Activated T-cell treated with anti-CD3 and anti-CD28 coated beads for 1 hour (primary cell): ENCODE measurements at places on chromosomes 2 and 18.

DNA sequence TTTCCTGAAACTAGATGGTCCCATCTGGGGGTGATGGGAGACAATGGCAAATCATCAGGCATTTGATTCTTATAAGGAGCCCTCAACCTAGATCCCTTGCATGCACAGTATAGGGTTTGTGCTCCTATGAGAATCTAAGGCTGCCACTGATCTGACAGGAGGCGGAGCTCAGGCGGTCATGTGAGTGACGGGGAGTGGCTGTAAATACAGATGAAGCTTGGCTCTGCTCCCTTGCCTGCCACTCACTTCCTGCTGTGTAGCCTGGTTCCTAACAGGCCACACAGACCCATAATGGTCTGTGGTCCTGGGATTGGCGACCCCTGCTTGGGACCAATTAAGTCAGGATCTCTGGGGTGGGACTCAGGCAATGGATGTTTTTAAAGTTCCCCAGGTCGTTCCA, 293.4 kb downstream of the ZNF521 start:
- no peak for DNase-seq

DNA sequence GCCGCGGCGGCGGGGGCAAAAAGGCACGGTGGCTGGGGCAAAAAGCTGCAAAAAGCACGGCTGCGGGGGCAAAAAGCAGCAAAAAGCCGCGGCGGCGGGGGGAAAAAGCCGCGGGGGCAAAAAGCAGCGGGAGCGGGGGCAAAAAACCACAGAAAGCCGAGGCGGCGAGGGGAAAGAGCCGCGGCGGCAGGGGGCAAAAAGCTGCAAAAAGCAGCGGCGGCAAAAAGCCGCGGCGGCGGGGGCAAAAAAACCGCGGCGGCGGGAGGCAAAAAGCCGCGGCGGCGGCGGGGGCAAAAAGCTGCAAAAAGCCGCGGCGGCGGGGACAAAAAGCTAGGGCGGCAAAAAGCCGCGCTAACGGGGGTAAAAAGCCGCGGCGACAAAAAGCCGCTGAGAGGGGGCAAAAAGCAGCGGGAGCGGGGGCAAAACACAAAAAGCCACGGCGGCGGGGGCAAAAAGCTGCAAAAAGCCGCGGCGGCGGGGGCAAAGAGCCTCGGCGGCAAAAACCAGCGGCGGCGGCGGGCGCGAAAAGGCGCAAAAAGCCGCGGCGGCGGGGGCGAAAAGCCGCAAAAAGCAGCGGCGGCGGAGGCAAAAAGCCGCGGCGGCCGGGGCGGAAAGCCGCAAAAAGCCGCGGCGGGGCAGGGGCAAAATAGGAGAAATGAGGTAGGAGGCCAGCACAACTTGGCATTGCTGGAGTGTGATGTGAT, 123.4 kb downstream of the ANKRD30BL start:
- no peak for DNase-seq

- DNase-seq: no peak
These were observed 61.3 kb downstream of the CUL3 start for GRCh38 chr2:224523626-224524577.

- DNase-seq: no peak
These were observed 19.4 kb upstream of the TMX3 start for GRCh38 chr18:68734308-68734707.

GRCh38 chr2:182062329-182062972, 76.8 kb downstream of the PPP1R1C start:
- DNase-seq: no peak

DNA sequence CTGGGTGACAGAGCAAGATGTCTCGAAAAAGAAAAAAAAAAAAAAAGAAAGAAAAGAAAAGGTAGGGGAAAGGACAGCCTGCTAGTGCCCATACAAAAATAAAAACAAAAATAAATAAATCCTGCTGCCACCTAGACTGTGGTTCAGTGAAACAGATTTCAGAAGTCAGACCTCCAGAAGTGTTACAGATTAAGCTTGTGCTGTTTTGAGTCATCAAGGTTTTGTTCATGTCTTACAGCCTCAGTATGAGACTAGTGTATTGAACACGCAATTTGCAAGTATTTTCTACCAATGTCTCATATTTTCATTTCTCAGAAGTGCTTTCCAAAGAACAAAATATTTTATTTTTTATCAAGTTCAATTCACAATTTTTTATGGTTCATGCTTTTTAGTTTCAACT, 720.4 kb upstream of the GYPC start:
- DNase-seq: no peak

DNA sequence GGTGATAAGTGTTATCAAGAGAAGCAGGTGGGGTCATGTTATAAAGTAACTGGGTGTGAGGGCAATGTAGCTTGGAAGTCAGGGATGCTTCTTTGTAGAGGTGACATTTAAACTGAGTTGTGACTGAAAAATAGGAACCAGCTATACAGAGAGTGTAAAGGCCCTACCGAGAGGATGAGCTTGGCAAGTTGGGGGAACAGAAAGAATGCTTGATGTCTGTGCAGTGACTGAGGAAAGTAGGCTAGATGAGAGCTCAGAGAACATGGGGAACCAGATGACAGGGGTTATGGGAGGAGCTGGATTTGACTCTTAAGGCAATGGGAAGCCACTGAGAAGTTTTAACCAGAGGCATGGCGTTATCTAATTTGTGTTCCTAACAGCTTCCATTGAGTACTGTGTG, 115.3 kb downstream of the DOCK10 start:
- no peak for DNase-seq

DNA sequence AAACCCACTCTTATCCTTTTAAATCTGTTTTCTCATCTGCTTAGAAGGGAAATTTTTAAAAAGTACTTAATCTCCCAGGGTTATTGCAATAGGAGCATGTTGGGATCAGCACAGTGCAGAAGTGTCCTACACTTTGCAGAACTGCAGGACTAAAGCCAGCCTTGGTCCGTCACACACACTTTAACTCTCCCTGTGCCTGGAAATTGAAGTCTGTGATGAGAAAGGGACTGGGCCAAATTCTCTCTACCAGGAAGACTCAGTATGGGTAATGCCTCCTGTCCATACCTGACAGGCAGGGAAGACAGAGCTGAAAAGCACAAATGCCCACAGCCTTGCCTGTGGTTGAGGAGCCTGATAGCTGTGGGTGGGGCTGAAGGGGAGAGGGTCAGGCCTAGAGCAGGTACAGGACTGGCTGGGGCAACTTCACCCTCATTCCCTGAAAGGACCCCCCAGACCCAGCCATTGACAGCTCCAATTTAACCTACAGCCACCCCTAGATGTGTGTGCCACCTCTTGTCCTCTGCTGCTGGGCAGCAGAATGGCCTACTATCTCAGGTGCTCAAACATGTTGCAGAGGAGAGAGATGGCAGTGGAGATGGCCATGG, 377.2 kb upstream of the KLHL29 start:
- DNase-seq: no peak

GRCh38 chr2:16207151-16207550, 266.8 kb downstream of the MYCN start:
- no peak for DNase-seq

DNA sequence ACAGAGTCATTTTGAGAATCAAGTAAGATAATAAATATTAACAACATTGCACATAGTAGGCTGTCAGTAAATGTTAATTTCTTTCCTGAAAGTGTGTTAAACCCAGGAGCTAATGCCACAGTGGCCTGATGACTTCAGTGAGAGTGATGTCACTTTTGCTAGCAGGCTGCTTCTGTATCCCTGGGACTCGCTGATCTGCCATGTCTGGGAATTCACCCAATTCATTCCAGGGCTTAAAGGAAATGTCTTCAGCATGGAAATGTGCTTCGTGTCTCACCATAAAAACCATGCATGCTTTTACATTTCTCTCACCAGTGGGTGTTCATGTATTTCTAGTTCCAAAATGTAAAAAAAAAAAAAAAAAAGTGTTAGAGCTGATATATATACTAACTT, 56.8 kb upstream of the MAPRE3 start:
- no peak for DNase-seq

GRCh38 chr2:223727562-223727961, 109.8 kb downstream of the AP1S3 start:
- no peak for DNase-seq

DNA sequence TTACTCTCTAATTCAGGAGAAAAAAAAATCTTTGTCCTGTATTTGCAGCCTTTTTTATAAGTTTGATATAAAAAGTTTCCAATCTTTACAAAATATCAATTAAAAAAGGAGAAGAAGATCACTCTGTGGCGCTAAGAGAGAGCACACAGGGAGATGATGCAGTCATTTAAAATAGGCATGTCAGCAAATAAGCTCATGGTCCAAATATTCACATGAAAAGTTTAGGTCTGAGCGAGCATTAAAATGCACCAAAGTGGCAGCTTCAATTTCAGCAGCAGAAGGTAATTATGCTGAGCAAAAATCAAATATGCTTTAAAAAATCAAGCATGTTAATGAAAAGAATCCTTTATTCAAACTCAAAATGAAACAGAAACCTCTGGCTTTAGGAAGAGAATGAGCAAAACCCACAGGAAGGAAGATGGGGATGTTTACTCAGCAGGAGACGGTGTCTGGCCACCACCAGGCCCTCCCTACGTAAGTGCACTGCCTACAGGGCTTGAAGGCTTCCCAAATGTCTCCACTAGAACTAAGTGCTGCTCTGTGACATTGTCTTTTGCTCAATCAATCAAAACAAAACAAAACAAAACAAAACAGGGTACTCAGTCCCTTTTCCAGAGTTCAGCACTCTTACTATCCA, 120.4 kb downstream of the L3MBTL4 start:
- no peak for DNase-seq

DNA sequence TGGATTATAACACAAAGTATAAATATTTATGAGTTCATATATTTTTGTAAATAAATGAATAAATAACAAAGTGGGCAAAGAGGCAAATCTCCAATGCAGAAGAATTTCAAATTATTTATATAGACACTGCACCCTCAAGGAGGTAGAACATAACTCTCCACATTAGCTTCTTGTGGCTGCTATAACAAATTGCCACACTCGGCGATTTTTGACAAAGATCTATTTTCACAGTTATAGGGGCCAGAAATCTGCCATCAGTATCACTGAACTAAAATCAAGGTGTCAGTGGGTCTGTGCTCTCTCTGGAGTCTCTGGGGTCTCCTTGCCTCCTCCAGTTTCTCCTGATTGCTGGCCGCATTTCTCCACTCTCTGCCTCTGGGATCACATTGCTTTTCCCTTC, 92.0 kb upstream of the FAM136A start:
- DNase-seq: no peak

- DNase-seq: no peak
These were observed 63.9 kb downstream of the DGKD start for GRCh38 chr2:233418052-233418760.

- DNase-seq: no peak
These were observed 37.1 kb upstream of the LINC00305 start for GRCh38 chr18:64185987-64186386.

DNA sequence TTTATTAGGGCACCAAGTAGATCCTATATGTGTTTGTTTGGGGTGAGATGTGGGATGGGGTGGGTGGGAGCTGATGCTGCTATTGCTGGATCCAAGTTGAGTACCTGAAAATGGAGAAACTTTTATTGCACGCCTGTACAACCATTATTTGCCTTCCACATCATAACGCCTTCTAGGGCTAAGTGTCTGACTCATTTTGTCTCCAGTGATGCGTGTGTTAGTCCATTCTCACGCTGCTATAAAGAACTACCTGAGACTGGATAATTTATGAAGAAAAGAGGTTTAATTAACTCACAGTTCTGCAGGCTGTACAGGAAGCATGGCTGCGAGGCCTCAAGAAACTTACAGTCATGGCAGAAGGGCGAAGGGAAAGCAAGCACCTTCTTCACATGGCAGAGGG, 58.2 kb downstream of the KDM3A start:
- DNase-seq: no peak

DNA sequence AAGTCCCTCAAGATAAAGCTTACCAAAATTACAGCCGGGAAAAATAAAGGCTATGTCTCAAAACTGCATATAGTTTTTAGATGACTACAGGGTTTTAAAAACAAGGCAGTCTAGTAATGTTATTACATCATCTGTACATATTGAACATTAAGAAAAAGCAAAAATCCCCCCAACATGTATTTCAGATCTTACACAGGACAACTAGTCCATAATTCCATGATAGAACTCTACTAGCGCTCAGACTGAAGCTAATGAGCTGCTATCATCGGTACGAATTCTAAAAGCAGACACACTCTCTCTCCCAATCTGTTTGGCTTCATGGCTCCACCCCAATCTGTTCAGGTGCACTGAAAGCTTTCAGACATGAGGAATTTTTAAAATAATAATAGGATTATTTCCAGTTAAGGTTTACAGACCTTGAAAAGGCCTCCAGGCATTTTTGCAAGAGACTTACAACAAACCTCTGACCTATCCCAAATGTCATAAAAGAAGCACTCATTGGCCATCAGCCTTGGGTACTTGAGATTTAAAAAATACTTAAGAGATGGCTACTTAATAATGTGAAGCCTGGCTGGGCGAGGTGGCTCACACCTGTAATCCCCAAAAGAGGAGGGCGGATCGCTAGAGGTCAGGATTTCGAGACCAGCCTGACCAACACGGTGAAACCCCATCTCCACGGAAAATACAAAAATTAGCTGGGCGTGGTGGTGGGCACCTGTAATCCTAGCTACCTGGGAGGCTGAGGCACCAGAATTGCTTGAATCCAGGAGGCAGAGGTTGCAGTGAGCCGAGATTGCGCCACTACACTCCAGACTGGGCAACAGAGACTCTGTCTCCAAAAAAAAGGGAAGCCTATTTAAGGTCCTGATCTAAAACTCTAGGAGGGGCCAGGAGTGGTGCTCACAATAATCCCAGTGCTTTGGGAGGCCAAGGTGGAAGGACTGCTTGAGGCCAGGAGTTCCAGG, 2.0 kb downstream of the NPC1 start:
- no peak for DNase-seq

- DNase-seq: no peak
These were observed 118.3 kb downstream of the DOK6 start for GRCh38 chr18:69518989-69519388.

GRCh38 chr2:9807056-9807455, 36.2 kb upstream of the TAF1B start:
- no peak for DNase-seq

GRCh38 chr2:40513201-40513600, 61.3 kb upstream of the SLC8A1 start:
- DNase-seq: no peak

DNA sequence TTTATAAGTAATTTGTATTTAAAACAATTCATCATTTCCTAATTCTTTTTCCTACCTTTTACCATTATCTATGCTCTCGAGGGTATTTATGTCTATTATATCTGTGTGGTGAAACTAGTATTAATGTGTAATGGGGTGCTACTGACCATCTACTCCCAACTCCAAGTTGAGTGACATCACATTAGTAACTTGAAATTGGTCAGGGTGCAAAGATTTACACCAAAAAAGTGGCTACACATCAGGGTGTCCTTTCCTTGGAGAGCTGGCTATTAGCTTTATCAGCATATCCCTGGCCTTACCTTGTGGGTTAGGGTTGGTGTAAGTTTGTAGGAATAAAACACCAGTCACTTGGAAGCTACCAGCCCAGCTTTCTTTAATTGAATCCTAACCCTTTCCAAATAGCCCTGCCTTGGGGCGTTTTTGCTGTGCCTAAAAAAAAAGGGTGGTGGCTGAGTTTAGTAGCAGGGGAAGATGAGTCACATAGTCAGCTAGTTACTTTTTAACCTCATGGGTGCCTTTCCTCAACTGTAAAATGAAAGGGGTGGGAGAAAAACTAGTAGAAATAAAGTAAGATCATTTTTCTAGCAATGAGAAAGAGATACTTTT, 14.0 kb downstream of the ANXA4 start:
- no peak for DNase-seq

GRCh38 chr2:15127301-15127700, 433.8 kb downstream of the NBAS start:
- DNase-seq: no peak

GRCh38 chr2:68709421-68709911, 25.1 kb upstream of the ARHGAP25 start:
- no peak for DNase-seq
